ENCODE measurements at places on chromosomes 1 and 21. TPM values are rescaled to one million over a fixed set of nuclear protein-coding genes. Genes with fewer than 3 reads are reported as not detected.

Gene CAPN8
- not detected for total RNA-seq

DNA sequence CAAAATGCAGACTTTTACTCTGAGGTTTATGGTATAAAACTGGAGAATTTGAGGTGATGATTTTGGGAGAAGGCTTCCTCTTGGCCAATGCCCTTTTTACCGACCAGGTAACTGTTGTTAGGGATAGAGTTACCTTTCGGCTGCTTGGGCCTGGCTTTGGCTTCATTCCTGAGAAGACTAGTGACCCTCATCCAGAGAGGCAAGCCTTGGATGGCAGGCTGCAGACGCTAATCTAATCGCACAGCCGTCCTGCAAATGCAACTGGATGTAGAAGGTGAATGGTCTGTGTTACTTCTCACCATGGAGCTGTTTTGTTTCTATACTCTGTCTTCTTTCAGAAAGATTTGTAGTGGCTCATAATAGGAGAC is 124.6 kb downstream of the CNIH3 start:
- no peak for DNase-seq

DNA sequence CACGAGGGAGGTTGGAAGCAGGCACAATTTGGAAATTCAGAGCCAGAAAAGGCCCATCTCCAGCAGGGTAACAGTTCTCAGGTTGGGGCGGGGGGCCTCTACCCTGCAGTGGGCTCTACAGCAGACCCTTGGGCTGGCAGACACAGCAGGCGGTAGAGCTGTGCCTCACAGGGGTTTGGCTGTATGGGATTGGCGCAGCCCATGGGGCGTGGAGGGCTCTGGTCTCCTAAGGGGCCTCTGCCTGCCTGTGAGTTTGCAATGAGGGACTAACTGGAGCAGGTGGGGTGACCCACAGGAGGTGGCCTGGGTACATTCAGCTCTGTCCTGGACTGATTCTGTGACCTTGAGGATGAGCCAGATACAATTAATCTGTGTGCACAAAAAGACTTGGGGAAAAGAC is 124.1 kb downstream of the CAMTA1 start:
- no peak for DNase-seq

GRCh38 chr1:2555634-2556276 is 416 bp upstream of the TNFRSF14 start:
- DNase-seq, result peak; percentile 56

DNA sequence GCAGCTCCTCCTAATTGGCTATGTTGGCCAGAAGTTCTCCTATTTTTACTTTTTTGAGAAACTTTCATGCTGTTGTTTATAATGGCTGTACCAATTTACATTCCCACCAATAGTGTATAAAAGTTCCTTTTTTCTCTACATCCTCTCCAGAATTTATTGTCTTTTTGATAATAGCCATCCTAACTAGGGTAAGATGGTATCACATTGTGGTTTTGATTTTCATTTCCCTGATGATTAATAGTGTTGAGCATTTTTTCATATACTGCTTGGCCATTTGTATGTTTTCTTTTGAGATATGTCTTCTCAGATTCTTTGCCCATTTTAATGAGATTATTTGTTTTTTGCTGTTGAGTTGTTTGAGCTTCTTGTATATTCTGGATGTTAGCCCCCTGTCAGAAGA is 46.8 kb downstream of the NTMT2 start:
- DNase-seq, result no peak

GRCh38 chr1:91925644-91926435 is 23.4 kb upstream of the BRDT start:
- no peak for DNase-seq

DNA sequence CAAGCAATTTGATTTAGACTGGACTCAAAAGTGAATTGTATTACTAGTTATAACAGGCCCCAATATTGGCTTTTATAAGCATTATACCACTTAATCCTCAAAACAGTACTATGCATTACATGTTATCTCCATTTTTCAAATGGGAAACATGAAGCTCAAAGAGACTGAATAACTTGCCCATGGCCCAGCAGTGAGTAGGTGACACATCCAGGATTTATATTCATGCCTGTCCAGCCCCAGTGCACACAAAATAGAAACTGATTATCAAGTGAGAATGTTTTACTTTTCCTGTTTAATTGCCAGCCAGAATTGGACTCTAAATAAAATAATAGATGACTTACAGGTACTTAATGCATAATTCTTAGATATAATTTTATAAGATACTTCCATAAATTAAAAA is 82.9 kb downstream of the NIBAN1 start:
- no peak for DNase-seq

DNA sequence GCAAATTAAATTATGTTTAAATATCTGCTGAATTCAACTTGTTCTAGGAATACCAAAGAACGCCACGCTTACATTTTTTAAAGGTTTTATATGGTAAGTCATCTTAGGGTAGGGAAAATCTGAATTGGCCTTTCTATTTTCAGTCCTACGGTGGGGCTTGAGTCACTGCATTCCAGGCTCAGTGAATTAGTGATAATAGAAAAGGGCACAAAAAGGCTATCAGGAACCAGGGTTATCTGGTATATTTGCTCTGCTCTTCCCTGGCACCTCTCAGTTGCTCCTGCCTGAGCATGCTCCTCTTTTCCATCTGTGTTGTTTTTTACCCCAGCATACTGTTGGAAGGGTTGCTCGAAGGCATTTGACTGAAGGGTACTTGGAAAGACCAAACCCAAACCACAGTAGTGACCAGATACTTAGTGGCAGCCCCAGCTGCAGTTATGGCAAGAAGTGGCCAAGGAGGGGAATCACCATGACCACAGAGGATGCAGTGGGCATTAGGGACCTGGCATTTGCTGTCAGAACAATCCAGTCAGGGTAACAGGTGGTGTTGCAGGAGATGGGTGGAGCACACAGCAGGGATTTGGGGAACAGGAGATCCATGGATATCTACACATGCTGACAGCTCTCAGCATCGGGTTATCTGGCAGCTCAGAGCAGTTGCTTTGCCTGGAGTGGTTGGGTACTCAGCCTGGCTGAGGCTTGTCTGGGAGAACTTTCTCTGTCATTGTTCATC is 2.3 kb downstream of the OVAAL start:
- no peak for DNase-seq

GRCh38 chr1:62356257-62356835 is 37.1 kb upstream of the KANK4 start:
- DNase-seq, result peak; percentile 92

DNA sequence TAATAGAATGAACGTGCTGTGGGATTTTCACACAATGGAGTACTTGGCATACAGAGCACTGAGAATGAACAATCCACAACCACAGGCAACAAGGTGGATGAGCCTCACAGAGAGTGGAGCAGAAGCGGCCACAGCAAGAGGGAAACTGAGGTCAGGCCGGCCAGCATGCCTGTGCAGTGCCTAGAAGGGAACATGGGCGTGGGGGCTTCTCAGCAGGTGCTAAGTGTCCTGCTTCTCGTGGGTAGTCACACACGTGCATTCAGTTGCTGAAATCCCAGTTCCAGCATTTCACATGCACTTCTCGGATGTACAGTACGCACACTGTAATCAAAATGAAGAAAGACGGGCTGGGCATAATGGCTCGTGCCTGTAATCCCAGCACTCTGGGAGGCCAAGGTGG is 33.1 kb downstream of the WDR4 start:
- no peak for DNase-seq

Gene NEK2
- 151 TPM for total RNA-seq

Gene PRELP
- not detected for total RNA-seq

Gene RNU1-4
- total RNA-seq, result 306 TPM

GRCh38 chr21:21547368-21547953 is 549.3 kb downstream of the NCAM2 start:
- no peak for DNase-seq

DNA sequence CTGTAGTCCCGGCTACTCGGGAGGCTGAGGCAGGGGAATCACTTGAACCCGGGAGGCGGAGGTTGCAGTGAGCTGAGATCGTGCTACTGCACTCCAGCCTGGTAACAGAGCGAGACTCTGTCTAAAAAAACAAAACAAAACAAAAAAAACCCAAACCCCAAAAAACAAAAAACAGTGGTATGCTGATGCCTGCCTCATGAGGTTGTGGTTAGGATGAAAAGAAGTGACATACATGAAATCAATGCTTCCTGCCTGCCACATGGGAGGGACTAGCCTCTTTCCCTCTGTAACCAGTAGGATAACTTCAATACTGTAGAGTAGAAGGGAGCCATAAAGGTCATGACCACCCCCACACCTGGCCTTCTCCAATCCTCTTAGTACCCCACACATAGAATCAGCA is 55.2 kb downstream of the TENT5C start:
- DNase-seq, result no peak

DNA sequence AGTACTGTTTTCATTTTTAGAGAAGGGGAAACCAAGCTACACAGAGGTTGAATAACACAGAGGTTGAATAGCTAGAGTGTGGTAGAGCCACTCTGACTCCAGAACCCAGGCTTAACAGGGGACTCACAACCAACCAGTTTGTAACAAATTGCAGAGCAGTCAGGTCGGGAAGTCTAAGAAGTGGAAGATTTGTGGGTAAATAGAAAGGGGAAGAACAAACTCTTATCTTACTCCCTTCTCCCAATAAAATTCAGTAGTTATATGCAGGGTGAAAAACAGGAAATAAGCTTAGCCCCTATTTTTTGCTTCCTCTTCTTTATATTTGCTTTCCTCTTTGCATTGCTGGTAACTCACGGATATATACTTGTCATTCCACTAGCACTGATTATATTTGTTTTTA is 23.2 kb downstream of the CDC42 start:
- no peak for DNase-seq

DNA sequence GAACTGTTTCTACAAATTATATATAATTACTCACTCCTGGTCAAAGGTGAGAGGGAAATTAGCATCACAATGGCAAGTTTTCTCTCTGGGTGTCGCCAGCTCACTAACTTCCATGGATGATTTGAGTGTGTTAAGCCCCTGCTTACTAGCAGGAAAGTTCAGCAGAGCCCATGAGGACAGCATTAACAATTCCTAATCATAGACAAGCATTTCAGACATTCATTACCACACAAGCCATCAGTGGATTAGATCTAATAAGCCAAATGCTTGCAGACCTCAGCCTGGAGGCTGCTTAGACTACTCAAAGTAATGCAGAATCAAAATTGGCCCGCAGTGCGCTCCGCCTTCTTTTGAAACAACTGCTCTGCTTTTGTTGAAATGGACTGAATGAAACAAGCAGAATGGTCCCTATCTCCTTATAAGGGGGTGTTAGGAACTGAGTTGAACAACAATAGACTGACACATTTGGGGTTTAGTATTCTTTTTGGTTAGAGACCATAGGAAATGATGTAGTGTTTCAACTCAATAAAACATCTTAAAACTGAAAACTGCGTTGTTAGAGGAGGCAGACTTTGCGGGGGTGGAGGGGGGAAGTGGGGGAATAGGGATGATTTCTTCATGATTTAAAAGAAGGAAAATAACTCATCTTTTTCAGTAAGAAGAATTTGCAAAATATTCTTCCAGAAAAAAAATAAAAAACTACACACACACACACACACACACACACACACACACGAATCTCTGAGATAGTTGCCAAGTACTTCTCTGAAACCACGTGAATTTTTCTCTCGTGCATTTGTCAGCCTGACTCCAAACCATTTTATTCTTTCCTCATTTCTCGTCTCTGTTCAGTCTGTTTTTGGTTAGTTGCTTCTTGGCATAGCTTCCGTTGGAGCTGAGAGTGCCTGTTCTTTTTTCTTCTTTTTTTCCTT is 54.6 kb downstream of the GORAB start:
- DNase-seq, result no peak

Gene LAD1
- 0.06 TPM for total RNA-seq

Gene RIIAD1
- total RNA-seq, result not detected

Gene NHLH1
- total RNA-seq, result not detected

GRCh38 chr1:105427543-105427942 is 1628.9 kb upstream of the PRMT6 start:
- no peak for DNase-seq

Gene PGLYRP4
- not detected for total RNA-seq

Gene KRTAP19-2
- not detected for total RNA-seq

GRCh38 chr1:24329331-24329730 is 10.2 kb downstream of the GRHL3 start:
- DNase-seq, result no peak

- no peak for DNase-seq
Measured at GRCh38 chr1:51968632-51969031, 21.9 kb downstream of the RAB3B start.

DNA sequence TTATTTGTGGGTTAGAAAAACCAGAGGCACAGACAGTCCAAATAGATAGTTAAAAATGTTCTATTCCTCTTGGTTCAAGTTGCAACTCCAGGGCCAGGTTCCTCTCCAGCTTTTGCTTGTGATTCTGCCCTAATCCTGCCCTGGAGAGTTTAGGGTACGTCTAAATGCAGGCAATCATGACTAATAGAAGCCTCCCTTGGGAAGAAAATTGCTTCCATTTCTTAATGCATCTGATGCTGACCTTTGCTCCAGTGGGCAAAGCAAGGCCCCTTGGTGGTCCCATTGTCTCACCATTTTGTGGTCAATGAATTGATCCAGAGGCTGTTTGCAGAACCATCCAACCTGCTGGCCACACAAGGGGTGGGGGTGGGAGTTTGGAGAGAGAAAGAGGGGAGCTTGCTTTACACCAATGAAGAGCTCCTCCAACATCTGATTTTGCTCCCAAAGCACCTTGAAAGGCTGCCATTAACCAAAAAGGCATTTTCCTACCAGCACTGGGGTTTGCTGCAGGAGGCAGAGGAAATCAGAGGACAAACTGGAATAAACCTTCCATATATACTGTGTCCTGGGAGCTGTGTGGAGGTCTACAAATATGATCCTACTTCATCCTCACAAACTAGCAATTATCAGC is 31.3 kb downstream of the C8B start:
- DNase-seq, result peak; percentile 43

Gene HPCAL4
- total RNA-seq, result 0.03 TPM

DNA sequence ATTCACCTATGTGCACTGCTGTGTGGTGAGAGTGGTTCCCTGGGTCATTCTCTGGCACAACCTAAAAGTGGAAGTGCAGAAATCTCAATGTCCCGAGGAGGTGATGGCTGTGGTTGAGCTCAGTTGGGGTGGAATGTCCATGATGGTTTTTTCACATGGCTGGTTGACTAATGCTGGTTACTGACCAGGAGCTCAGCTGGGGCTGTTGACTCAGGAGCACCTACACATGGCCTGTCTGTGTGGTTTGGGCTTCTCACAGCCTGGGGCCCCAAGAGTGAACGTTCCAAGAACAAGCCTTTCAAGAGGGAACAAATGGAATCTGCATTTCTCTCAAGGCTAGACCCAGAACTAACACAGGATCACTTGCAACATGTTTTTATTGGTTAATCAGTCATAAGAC is 6.4 kb upstream of the KANK4 start:
- peak; percentile 80 for DNase-seq
